Stimulated activated CD4-positive, alpha-beta T cell treated with anti-CD3 and anti-CD28 coated beads, Interleukin-1b, Interleukin-23, amount 100 ng/mL, for 1 hour (primary cell): ENCODE measurements at places on chromosomes 6 and 20.

GRCh38 chr6:167044696-167045095 is 45.5 kb downstream of the CEP43 start:
- DNase-seq: no peak

DNA sequence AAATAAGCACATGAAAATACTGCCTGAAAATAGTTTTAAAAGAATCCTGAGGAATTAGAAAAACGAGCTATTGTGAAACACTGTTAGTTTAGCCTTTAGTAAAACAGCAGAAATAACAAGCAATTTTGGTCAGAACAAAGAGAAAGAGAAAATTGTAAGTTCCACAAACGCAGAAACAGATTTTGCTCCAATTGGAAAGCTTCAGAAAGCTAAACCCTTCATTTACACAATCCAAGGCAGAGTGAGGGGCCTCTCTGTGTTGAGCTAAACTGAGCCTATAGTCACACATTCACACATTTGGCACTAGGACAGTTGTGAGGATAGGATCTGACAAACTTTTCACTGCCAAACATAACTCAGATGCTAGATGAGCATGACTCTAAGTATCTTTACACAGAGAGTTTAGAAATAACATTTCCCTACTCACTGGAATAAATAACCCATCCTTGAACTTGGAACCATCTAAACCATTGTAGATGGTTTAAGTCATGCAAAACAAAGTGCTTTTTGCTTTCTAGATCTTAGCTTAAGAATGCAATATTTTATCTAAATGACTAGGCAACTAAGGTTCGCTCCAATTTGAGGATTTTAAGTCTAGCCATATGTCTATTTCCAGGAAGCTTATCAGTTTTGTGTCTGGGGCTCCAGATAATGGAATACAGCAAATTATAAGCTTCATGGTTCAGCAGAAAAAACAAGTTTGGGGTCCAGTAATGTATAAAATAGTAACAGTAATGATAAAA is 122.6 kb downstream of the SGK1 start:
- no peak for DNase-seq

DNA sequence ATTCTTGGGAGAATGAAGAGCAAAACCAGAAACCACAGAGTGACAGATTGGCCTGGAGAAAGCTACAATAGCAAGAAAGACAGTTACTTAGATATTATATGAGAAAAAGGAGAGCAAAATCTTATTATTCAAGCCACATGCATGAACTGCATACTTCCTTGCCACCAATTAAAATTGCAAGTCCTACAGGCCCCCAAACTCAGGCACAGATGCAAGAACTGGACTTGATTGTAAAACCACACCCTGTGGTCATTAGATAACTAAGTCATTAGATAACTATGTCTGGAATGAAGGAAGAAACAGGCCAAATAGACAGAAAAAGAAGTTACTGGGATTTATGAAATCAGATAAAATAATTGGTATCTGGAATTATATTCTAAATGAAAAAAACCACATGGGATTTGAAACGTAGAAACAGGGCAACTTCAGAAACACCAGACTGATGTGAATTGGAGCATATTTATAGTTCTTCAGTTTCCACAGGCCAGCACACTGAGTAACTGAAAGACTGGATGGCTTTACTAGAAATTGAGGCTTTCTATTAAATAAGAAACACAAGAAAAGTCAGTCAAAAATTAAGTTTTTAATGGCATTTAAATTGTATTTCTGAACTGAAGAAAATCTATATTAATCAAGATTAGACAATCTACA is 49.4 kb upstream of the CARMIL1 start:
- DNase-seq: no peak

DNA sequence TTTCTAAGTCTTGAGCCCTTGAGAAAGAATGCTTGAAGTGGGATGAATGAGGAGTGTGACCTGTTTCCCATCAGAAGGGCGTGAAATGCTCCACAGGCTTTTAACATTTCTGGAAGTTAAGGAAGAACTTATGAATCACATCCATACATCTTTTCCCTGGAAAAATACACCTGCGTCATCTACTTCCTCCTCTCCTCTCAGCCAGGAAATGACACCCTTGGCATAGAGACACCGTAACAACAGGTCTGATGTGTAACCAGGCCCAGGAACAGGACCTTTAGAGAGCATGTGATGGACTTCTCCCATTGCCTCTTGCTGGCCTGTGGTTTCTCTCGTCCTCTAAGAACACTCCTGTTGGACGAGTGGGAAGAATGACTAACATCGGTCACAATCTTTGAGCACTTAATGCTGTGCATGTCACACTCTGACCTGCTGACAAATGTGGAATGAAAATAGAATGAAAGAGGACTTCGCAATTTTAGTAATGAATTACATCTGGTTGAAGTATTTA is 28.5 kb upstream of the CITED2 start:
- DNase-seq: no peak

DNA sequence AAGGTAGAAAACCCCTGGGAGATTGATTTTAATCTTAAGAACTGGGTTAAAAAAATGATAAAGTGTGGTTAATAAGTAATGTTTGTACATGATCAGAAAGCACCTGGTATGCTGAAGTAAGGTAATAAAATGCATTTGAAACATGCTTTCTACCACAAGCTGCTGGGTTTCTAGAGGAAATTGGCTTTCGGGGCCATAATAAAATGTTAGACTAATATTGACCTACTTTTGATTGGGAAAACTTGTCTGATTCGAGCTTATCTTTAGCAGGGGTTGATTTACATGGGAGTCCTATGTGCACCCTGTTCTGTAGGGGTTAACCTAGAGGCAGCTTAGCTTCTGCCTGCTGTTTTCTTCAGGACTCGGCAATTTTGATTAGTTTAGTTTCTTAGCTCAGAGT is 50.5 kb downstream of the CRYBG1 start:
- DNase-seq: no peak
